ENCODE measurements at places on chromosomes 12 and 14.

DNA sequence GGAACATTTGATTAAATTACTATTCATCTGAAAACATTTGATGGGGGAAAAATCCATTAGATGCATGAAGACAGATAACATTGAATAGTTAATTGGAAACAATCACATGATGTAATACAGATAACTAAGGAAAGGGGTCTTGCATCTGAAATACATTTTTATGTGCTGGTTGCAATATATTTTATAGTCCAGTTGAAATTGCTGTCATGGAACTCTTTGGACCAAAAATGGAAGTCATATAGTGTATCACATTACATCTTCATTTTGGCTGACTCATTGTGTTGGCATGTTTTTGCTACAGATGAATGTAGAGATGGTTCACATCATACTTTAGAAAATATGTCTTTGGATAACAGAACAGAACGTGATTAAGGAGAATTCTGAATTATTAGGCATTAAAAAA lies 43.0 kb upstream of the GNPNAT1 start:
- no peak for DNase-seq

GRCh38 chr12:92108651-92109050 lies 37.0 kb downstream of the BTG1 start:
- DNase-seq: no peak

DNA sequence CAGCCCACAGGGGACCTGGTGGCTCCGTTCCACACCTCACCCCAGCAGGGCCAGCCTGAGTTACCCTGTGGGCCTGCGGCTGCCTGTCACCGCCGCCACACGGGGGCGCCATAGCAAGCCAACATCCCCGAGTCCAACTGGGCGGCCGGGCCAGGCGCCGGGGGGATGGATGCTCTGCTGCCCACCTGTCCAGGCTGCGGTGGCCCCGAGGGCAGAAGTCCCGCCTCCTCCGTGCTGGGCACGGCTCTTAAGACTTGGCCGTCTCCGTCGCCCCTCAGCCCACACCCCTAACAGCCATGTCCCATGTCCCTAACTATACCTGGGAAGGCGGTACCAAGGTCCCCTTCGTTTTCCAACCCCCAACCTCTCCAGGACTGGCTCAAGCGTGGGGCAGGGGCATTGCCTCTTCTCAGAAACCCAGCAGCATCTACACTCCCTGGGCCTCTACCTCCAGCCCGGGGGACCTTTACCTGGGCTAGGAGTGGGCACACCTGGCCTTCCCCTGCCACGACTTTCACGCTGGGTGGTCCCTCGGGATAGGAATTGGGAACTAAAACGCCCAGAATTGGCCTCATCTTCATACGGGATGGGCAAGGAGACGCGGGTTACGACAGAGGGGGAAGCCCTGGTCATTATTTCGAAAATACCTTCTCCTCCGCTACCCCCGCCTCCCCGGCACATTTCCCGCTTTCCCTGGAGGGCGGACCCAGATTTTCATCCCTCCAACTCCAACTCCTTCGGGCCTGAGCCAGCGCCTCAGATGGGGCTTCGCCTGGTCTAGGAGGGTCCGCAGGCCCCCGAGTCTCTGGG lies 1.1 kb upstream of the CYP46A1 start:
- no peak for DNase-seq

- no peak for DNase-seq
Observed at GRCh38 chr12:19633641-19634040, 194.3 kb downstream of the AEBP2 start.

DNA sequence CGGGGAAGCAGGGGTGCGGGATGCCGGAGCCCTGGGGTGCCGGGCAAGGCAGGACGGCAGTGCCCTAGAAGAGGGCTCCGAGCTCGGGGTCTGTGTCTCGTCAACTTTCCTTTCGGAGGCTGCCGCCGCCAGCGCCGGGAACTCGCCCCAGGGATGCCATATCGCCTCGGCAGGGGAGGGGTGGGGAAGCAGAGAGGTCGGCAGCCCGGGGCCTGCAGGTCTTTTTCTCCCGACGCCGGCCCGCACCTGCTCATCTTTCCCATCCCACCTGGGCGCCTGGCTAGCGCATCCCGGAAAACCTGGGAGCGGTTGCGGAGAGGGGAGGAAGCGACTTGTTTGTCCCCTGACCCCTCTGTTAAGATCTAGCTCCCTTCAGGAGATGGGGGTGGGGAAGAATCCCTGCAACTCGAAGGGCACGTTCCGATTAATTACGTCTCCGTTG lies 547 bp downstream of the CNTN1 start:
- no peak for DNase-seq

DNA sequence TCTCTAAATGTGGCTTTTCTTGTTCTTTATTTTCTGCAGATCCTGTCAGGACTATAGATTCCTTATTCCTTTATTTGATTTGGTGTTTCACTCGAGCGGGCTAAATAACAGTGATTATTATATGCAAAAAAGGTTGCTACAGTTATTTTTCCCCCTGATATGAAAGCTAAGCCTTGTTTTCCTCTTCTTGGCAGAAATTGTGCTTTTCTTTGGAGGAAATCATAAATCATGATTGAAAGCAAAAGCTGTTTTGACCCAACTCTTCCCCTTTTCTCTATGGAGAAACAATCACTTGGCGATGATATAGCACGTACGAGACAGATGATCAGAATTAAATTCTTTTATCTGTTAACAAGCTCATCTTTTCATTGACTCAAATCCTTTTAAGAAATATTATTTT lies 31.4 kb downstream of the PPFIBP1 start:
- no peak for DNase-seq

DNA sequence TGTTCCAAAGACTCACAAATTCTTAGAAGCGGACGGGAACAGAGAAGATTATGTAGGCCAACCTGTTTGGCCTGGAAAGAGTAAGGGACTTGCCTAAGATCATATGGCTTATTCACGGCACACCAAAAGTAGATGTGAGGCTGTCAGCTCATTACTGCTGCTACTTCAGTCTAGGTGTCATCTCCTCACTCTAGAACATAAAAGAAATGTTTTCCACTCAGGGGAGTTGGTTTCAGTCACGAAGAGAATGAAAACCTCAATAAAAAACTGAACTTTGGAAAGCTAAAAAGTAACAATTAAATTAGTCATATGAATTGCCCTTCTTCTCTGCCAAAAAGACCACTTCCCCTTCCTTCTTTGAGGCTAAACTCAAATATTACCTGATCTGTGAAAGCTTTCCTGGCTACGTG lies 658 bp upstream of the CEP128 start:
- no peak for DNase-seq

GRCh38 chr12:614411-614970 lies 48.8 kb downstream of the NINJ2 start:
- no peak for DNase-seq

DNA sequence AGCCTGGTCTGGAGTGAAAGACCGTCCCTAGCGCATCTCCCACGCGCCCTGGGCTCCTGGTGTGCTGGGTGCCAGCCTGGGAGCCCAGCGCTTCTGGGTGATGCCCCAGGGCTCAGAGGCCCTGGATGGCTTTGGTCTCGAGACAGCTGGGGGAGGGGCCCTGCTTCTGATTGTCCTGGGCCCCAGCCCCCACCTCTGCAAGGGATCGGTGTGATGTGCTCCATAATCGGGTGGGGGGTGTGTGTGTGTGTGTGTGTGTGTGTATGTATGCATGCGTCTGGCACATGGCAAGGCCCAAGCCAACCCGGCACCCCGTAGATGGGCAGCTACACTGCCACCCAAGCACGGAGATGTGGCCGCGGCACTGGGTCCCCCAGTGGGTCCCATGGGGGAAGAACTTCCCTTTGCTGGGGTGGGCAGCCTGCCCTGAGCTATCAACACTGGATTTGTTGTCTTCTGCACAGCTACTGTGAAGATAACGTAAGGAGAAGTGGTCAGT lies 3.1 kb downstream of the ZBTB42 start:
- DNase-seq: no peak

GRCh38 chr14:95959317-95959716 lies 79.8 kb upstream of the C14orf132 start:
- DNase-seq: no peak

DNA sequence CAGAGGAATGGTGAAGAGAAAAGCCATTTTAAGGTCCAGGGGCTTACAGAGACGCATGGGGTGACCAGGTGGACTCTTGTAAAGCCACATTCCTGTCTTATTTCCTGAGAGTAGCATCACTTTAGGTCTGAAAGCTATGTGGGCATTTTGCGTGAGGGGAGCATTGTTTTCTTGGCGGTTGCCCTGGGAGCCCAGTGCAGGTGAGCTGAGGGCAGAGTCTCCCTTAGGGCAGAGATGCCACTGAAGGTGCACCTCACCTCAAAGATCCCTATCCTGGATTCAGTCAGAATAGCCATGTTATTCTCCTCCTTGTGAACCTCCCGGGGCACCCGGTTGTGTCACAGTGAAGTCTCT lies 12.4 kb downstream of the GLRX5 start:
- no peak for DNase-seq

- DNase-seq: no peak
Observed at GRCh38 chr14:38716926-38717325, 386.1 kb downstream of the SEC23A start.

GRCh38 chr14:74142523-74142922 lies 57.8 kb downstream of the LIN52 start:
- no peak for DNase-seq

DNA sequence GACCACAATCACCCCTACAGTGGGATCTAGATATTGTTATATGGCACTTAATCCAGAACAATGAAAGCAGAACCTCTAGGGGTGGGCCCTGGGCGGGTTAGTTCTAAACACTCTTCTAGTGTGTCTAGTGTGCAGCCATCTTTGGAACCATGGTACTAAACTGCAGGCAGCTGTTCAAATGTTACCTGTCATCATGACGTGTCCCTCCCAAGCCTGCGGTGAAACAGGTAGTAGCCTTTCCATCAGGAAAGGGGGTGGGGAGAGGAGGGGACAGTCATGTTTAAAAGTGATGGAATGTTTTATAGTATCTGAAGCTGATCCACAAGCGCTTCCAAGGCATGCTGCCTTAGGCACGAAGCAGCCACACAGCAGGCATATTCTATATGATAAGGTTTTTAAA lies 122.6 kb upstream of the SLC35F4 start:
- DNase-seq: no peak

DNA sequence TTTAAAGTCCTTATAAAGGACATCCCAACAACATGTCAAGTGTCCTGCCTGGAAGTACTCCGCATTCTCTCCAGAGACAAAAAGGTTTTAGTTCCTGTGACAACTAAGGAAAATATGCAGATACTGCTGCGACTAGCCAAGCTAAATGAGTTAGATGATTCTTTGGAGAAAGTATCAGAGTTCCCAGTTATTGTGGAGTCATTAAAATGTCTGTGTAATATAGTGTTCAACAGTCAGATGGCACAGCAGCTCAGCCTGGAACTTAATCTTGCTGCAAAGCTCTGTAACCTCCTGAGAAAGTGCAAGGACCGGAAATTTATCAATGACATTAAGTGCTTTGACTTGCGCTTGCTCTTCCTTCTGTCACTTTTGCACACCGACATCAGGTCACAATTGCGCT lies 40.2 kb downstream of the RIC8B start:
- no peak for DNase-seq

- DNase-seq: no peak
Observed at GRCh38 chr12:11814374-11814773, 164.9 kb downstream of the ETV6 start.

DNA sequence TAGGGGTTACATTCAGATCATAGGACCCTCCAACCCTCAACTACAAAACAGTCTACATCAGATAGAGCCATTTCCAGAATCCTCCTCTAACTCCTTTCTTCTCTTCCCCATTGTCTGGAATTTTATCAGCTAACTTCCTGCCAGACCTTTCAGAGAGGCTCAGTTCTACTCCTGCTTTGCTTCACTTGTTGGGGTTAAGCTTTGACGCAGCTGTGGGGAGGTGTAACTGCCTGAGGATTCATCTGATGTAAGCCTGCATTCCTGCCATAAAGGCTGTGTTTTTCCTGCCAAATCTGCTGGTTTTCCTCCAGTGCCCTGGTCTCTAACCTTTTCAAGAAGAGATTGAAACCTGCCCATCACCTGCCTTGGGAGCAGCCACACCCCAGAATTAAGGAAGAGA lies 16.9 kb downstream of the DHRS2 start:
- DNase-seq: no peak

DNA sequence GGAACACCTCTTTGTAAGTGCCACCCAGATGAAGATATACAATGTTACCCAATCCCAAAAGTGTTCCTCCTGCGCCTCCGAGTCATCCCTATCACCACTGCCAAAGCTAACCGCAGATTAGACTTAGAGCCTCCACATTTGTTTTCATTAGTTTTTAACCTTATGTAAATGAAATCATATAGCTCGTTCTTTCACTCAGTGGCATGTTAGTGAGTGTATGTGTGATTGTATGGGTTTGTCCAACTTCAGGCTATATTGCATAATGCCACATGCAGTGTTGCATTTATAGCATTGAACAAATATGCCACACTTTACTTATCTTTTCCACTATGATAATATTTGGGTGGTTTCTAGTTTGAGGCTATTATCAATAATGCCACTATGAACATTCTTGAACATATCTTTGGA lies 18.0 kb downstream of the MAP1LC3B2 start:
- no peak for DNase-seq

GRCh38 chr14:50497351-50497750 lies 35.0 kb downstream of the MAP4K5 start:
- DNase-seq: no peak

DNA sequence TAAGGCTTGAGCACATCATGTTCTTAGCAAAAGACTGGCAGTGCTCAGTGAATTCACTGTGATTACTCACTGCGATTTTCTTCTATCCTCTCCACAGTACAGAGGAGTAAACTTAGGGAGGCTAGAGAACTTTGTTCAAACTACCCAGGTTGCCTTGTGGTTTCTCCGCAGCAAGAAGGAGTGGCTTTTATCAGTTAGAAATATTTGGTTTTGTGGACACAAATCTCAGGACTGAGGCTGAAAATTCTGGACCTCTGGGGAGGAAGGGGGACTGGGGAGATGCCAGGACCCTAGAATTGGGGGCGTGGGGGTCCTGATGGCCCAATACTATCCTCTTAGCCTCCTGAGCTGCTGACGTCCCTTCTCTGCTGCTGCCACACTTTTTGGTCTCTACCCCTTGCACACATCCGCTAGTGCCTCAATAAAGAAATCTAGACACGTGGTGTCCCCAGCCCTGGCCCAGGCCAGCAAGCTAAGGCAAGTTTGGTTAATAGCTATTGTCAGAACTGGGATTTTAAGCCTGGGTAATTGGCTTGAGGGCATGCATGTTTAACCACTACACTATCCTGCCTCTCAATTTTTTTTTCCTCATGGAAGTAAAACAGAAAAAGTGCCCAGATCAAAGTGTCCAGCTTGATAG lies 842 bp downstream of the OAS2 start:
- no peak for DNase-seq

- DNase-seq: no peak
Observed at GRCh38 chr12:119828300-119828699, 48.8 kb downstream of the CIT start.

All from cortex of kidney (tissue), 1 donor.